Activated CD4-positive, alpha-beta memory T cell treated with anti-CD3 and anti-CD28 coated beads, Interleukin-2, amount 10 ng/mL, durations not matched to agents 7 days and 5 days (primary cell): ENCODE measurements at places on chromosomes 7 and 10.

- H3K36me3 ChIP-seq = no peaks in the 10 kb centered on the region
- H3K27ac ChIP-seq = no peak overlapping the region
- H3K4me1 ChIP-seq = no peaks in the 10 kb centered on the region
- H3K4me3 ChIP-seq = no peak overlapping the region
- no peak for DNase-seq
- H3K27me3 ChIP-seq = no peaks in the 10 kb centered on the region
These were observed 284.2 kb downstream of the C7orf25 start for GRCh38 chr7:42627626-42628025.

- H3K27me3 ChIP-seq = no peaks in the 10 kb centered on the region
- H3K27ac ChIP-seq = no peak overlapping the region
- DNase-seq = no peak
- H3K4me3 ChIP-seq = no peak overlapping the region
- H3K36me3 ChIP-seq = no peaks in the 10 kb centered on the region
These were observed 337.4 kb downstream of the PRPF18 start for GRCh38 chr10:13924040-13924725.

DNA sequence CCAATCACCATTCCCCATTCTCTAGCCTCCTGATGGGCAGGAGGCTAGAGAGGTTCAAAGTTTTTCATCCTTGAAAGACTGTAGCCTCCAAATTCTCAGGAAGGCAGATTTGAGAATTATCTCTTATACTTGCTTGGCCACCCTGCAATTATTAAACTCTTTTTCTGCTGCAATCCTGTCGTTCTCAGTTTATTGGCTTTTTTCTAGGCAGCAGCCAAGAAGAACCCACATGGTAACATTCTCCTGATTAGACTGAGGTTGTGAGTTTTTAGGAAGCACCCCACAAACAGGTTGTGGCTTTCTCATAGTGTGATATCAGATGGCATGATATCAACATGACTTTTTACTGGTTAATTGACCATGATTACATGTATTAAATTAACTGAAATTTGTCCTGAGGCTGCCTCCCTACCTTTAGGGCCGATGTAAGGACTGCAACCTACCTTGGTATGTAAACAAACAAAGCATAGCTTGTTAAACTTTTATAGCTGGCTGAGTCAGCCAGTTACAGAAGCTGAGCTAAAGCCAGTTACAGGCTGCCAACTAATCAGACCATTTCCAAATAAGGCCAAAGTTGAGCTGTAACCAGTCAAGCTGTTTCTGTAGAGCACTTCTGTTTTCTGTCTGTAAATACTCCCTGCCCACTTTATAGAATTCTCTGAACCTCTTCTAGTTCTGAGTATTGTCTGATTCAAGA, 3.2 kb upstream of the ZNF248 start:
- DNase-seq = no peak
- H3K27ac ChIP-seq = no peak overlapping the region
- peaks cover 27% of the 10 kb centered on the region for H3K4me1 ChIP-seq
- no peak overlapping the region for H3K4me3 ChIP-seq
- H3K27me3 ChIP-seq = no peaks in the 10 kb centered on the region

DNA sequence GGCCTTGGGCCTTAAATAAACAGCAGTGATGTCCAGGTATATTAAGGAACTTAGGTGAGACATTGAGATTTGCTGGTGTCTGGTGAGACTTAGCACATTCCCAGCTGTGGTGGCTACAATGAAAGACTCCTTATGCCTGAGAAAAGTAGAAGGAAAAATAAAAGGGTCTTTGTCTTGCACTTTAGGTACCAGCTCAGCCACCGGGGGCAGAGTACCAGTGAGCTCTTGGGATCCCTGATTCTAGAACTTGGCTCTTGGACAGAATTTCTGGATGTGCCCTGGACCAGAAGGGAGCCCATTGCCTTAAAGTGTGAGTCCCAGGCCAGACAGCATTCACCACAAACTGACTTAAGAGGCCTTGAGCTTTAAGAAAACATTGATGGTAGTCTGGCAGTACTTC, 1038.7 kb downstream of the SORCS3 start:
- H3K4me3 ChIP-seq = no peak overlapping the region
- no peaks in the 10 kb centered on the region for H3K27me3 ChIP-seq
- H3K27ac ChIP-seq = no peak overlapping the region
- H3K36me3 ChIP-seq = no peaks in the 10 kb centered on the region
- no peaks in the 10 kb centered on the region for H3K4me1 ChIP-seq
- no peak for DNase-seq

GRCh38 chr10:70931168-70931815, 42.9 kb upstream of the PCBD1 start:
- no peak overlapping the region for H3K4me3 ChIP-seq
- DNase-seq = no peak
- H3K27ac ChIP-seq = no peak overlapping the region
- no peaks in the 10 kb centered on the region for H3K4me1 ChIP-seq
- H3K36me3 ChIP-seq = no peaks in the 10 kb centered on the region

DNA sequence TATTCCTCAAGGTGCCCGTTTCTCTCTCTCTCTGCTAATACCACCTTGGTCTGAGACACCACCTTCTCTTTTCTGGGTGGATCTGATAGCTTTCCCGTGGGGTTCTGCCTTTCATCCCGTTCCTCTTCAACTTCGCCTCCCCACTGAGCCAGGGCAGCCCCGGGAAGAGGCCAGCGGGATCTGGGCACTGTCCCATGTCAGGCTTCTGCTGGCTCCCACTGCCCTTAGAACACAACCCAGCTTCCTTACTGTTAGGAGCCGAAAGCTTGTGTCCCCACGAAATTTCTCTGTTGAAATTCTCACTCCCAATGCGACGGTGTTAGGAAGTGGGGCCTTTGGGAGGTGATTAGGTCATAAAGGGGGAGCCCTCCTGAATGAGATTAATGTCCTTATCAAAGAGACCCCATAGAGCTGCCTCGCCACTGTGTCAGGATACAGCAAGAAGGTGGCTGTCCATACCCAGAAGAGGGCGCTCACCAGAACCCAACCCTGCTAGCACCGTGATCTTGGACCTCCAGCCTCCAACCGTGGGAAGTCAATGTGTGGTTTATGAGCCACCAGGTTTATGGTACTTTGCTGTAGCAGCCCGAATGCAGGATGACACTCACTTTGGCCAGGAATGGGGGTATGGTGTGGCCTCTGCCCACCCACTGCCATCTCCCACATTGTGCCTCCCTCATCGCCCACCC, 79.2 kb downstream of the CAMK1D start:
- no peaks in the 10 kb centered on the region for H3K4me1 ChIP-seq
- peaks cover 4% of the 10 kb centered on the region for H3K36me3 ChIP-seq
- H3K27me3 ChIP-seq = no peaks in the 10 kb centered on the region
- H3K27ac ChIP-seq = no peak overlapping the region
- H3K4me3 ChIP-seq = no peak overlapping the region

DNA sequence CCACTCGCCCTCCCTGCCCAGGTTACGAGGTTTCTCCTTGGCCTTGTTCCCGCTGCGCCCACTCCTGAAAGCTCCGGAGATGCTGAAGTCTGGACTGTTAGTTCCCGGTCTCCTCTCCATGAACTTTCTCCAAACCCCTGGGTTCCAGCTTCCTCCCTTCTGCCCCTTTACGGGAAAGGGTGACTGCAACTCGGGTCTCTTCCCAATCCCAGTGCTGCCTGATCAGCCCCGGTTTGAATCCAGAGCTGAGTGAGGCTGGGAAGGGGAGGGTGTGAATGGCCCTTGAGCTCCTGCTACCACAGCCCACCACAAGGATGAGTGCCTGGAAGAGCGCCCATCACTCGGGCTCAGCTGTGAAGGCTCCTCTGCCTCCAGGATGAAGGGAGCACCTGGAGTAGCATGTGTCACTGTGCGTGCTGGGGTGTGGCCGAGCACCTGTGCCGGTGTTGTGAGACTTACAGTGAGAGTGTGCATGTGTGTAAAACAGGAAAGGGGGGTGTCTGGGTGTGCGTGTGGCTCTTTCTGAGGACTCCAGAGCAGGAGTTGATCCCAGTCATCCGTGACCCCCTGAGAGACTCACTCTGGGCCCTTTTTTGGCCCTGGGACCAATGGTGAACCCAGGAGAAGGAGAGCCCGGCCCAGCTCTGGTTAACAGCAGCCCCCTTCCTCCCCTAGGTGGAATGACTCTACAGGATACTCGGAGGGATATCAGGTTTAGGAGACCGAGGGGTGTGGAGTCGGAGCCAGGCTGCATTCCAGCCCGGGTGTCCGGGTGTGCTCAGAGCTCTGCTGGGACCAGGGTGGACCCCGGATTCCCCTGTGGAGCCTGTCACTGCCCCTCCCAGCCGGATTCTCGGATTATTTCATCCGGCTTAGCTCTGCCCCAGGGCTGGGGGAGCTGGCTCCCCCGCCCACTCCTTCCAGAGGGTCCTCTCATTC, 1.1 kb upstream of the ZNF467 start:
- peaks cover 22% of the 10 kb centered on the region for H3K27me3 ChIP-seq
- peak overlapping the region; percentile 30 for H3K4me3 ChIP-seq
- H3K27ac ChIP-seq = no peak overlapping the region
- no peak for DNase-seq
- peaks cover 6% of the 10 kb centered on the region for H3K4me1 ChIP-seq

GRCh38 chr10:59126261-59126660, 50.2 kb upstream of the PHYHIPL start:
- H3K36me3 ChIP-seq = no peaks in the 10 kb centered on the region
- no peak for DNase-seq
- no peaks in the 10 kb centered on the region for H3K27me3 ChIP-seq
- H3K4me3 ChIP-seq = no peak overlapping the region

- no peaks in the 10 kb centered on the region for H3K36me3 ChIP-seq
- no peak overlapping the region for H3K27ac ChIP-seq
- no peak for DNase-seq
- peaks cover 23% of the 10 kb centered on the region for H3K4me1 ChIP-seq
- no peaks in the 10 kb centered on the region for H3K27me3 ChIP-seq
- H3K4me3 ChIP-seq = no peak overlapping the region
These were observed 45.3 kb downstream of the TSPAN15 start for GRCh38 chr10:69496352-69497230.

DNA sequence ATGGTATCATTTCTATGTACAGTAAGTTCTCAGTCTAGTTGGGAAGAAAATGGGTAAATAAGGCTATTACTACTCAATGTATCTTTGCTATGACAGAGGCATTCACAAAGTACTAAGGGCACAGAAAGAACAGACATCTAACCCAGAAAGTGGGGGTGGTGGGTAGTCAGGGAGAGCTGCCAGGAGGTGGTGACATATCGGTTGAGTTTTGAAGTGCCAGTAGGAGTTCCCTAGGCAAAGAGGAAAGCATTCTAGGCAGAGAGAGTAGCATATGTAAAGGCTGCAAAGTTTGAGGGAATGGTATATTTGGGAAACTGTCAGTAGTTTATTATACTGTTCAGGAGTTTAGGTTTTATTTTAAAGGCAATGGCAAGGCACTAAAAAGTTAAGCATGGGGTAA, 282.8 kb downstream of the PHTF2 start:
- H3K4me3 ChIP-seq = no peak overlapping the region
- DNase-seq = no peak
- H3K27ac ChIP-seq = no peak overlapping the region
- H3K36me3 ChIP-seq = no peaks in the 10 kb centered on the region
- peaks cover 8% of the 10 kb centered on the region for H3K27me3 ChIP-seq

GRCh38 chr10:89867964-89868363, 166.6 kb downstream of the KIF20B start:
- DNase-seq = no peak
- H3K27ac ChIP-seq = no peak overlapping the region
- no peaks in the 10 kb centered on the region for H3K4me1 ChIP-seq
- peaks cover 12% of the 10 kb centered on the region for H3K27me3 ChIP-seq
